ENCODE measurements at places on chromosomes 2 and 18. TPM values are rescaled to one million over a fixed set of nuclear protein-coding genes. Genes with fewer than 3 reads are reported as not detected.
A peak's percentile ranks its signal among the peaks of the same experiment; 100 is the strongest.

DNA sequence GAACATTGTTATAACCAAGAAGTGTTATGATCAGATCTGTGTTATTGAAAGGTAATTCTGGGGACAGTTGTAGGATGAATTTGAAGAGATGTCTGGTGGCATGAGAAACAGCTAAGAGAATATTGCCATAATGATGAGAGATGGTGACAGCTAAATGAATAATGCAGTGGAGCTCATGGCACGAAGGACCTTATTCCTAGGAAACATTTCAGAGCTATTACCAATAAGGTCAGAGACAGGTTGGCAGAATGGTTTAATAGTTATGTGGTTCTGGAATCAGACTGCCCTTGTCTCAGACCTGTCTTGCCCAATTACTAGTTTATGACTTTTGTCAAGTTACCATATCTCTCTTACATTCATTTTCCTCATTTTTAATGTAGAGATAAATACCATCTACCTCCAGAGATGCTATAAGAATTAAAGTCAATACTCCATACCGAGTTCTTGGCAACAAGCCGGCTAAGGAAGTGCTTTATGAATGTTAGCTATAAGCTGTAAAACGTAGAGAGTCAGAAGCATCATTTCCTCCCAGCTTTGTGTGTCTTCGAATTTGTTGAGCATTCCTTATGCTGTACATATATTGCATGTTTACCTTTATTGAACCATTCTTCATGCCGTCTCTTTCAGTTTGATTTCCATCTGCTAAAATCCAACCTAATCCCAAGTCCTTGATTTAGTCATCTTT is 73.6 kb upstream of the COL5A2 start:
- no peaks in the 10 kb centered on the region for H3K36me3 ChIP-seq
- no peak overlapping the region for H3K4me3 ChIP-seq
- H3K27ac ChIP-seq = no peak overlapping the region
- H3K4me1 ChIP-seq = peaks cover 6% of the 10 kb centered on the region
- no peak for DNase-seq

DNA sequence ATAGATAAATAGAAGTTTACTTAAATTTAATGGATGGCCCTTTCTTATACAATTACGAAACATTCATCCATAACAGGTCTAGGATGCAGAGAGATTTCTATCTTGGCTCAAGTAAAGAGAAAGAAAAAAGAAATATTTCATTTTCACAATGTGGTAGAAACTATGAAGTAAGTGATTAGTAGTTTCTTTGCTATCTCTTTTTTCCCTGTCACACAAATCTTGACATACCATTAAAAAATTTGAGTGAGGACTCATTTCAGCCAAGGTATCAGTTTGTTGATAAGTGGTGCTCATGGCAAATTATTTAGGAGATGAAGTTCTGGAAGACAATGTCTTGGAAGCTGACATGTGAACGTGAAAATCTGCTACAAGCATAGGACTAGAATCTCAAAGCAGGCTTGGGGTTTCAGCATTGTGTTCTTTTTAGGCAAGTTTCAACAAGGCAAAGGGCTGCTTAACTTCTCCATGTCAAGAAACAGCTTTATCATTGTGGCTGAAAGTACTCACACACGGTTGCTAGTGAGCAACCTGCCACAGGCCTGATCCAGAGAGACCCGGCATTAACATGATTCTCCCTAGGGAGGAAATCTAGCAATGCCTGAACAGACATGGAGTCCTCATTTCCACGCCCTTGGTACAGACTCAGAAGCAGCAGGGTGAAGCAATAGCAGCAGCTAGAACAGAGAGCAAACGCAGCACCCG is 414.6 kb downstream of the DLGAP1 start:
- no peak overlapping the region for H3K4me3 ChIP-seq
- H3K27ac ChIP-seq = no peak overlapping the region
- no peak for DNase-seq
- H3K36me3 ChIP-seq = no peaks in the 10 kb centered on the region
- H3K4me1 ChIP-seq = no peaks in the 10 kb centered on the region
- H3K27me3 ChIP-seq = no peaks in the 10 kb centered on the region

DNA sequence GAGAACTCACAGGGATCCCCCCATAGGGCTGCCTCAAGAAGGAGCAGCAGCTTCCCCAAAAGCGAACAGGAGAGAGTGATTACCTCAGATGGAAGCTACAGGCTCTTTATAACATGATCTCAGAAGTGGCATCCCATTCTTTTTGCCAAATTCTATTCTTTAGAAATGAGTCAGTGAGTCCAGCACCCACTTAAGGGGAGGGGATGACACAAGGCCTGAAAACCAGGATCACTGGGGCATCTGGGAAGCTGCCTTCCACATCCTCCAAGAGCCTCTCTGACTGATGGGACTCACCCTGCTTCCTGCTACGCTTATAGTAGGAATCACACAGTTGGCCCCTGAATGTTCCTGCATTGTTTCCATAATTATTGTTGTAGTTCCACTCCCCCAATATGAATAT is 96.5 kb downstream of the MAPK4 start:
- DNase-seq = no peak
- peaks cover 7% of the 10 kb centered on the region for H3K4me1 ChIP-seq
- no peak overlapping the region for H3K4me3 ChIP-seq

- H3K27ac ChIP-seq = peak overlapping the region; percentile 94
- peak; percentile 82 for DNase-seq
- no peaks in the 10 kb centered on the region for H3K36me3 ChIP-seq
- H3K27me3 ChIP-seq = peaks cover 2% of the 10 kb centered on the region
These were observed 817 bp downstream of the DSC2 start for GRCh38 chr18:31101183-31102024.

The ERFE gene
- polyA plus RNA-seq = not detected

GRCh38 chr2:215504547-215504946 is 68.7 kb upstream of the FN1 start:
- DNase-seq = no peak
- no peaks in the 10 kb centered on the region for H3K4me1 ChIP-seq
- H3K27ac ChIP-seq = no peak overlapping the region
- H3K27me3 ChIP-seq = no peaks in the 10 kb centered on the region

The CABLES1 gene
- polyA plus RNA-seq = 1.3 TPM

GRCh38 chr2:155310589-155310988 is 612.1 kb downstream of the KCNJ3 start:
- no peaks in the 10 kb centered on the region for H3K4me1 ChIP-seq
- no peaks in the 10 kb centered on the region for H3K36me3 ChIP-seq
- H3K27me3 ChIP-seq = no peaks in the 10 kb centered on the region
- H3K27ac ChIP-seq = no peak overlapping the region
- DNase-seq = no peak

The ABCG8 gene
- polyA plus RNA-seq = 0.15 TPM

DNA sequence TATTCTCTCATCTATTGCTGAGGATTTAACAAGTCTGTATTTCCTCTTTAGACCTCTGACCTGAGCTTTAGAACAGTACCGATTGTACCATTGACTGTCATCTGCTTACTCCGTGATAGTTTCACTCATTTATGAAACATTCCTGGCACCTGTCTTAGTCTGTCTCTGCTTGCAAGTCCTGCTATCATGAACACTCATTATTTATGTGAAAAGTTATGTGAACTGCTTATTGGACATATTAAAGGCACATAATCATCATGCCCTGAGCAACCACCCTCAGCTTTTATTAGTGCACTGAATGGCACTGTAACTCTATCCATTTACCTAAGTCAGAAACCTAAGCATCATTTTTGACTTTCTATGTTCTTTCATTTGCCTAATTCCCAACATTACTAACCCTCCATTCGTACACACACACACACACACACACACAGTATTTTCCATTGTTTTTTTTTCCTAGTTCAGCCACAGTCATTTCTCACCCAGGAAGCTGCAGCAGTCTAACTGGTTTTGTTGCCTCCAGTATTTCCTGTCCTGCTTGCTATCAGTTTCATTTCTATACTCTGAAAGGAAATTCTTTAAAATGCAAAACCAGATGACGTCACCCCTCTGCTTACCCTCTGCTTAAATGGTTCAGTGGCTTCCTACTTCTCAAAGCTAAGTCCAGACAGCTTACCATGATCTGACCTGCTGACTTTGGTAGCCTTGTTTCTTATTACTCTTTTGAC is 146.1 kb downstream of the HAUS1 start:
- DNase-seq = no peak
- no peak overlapping the region for H3K4me3 ChIP-seq
- H3K4me1 ChIP-seq = peaks cover 46% of the 10 kb centered on the region
- peak overlapping the region; percentile 49 for H3K27ac ChIP-seq
- H3K36me3 ChIP-seq = peaks cover 15% of the 10 kb centered on the region

DNA sequence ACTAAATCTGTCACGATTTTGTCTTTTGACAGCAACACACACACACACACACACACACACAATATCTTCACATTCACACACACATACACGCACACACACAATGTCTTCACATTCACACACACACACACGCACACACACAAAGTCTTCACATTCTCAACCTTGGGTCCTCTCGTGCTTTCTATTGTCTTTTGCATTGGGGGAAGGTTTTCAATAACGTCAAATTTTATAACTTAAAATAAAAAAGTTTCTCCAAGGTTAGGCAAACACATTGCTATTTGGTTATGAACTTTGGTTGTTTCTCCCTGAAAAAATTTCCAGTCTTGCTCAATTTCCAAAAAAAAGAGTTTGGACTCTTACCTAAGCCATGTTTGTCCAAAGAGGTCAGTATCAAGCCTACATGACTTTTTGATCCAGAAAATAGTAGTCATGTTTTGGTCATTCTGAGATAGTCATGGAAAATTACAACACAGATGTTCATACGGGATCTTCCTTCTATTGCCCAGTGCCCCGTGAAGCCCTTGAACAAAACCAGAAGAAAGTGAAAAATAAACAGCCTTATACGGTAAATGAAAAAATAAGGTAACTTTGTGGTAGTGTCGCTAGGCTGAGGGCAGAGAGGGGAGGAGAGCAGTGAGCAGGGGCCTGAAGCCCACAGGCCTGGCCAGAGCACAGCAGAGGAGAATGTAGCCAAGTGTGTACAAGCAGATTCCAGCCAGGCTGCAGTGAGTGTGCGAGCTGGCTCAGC is 542.8 kb upstream of the ID2 start:
- no peak overlapping the region for H3K4me3 ChIP-seq
- peaks cover 13% of the 10 kb centered on the region for H3K4me1 ChIP-seq
- H3K27ac ChIP-seq = peak overlapping the region; percentile 39
- H3K36me3 ChIP-seq = no peaks in the 10 kb centered on the region
- peak; percentile 43 for DNase-seq

DNA sequence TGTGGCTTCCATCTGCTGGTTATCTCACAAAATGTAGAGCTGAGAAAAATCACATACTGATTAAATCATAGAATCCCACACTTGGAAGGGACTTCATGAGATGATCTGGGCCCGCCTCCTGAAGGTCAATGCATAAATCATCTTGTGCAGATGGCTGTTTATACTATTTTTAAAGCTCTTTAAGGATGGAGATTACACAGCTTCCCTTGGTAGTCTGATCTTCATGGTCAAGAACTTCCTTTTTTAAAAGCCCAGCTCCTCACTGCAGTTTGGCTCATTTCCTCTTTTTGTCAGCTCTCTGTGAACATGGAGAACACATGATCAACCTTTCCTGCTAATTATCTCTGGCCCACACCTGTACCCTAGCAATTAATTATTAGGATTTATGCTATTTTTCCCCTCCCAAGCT is 25.9 kb downstream of the GCG start:
- H3K4me3 ChIP-seq = no peak overlapping the region
- H3K27ac ChIP-seq = no peak overlapping the region
- H3K27me3 ChIP-seq = no peaks in the 10 kb centered on the region
- no peaks in the 10 kb centered on the region for H3K4me1 ChIP-seq
- H3K36me3 ChIP-seq = no peaks in the 10 kb centered on the region

GRCh38 chr2:30193104-30193681 is 38.1 kb upstream of the LBH start:
- H3K27ac ChIP-seq = no peak overlapping the region
- H3K36me3 ChIP-seq = no peaks in the 10 kb centered on the region
- H3K4me1 ChIP-seq = no peaks in the 10 kb centered on the region
- no peaks in the 10 kb centered on the region for H3K27me3 ChIP-seq

DNA sequence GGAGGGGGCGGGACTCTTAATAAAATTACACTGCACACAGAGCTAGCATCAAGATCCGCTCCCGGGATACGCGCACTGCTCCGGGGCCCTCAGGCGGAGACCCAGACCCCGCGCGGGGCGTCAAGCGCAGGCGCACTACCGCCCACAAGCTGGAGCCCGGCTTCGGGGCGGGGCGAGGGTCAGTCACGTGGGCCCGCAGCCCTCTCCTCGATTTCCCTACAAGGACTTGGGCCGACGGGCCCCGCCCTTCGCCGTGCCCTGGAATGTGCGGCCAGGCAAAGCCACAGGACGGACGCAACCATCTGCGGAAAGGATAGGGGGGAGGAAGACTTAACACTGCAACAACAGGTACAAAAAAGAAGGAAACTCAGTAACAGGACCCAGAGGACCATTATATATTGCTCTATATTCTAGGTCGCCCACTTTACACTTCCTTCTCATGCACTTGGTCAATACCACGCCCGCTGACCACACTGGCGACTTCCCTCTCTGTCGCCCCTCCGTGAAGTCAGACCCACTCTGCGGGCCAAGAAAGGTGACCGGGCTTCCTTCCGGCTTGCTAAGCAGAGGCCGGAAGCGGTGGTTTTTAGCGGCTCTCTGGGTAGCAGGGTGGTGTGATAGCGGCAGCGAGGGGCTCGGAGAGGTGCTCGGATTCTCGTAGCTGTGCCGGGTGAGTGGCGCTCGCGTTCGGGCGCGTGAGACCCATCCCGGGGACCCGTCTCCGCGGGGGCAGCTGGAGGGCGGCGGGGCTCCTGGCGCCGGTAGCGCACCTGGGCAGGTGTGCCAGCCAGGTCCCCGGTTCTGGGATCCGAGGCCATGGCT is at the start of gene MYL12A:
TSS of gene MYL12A (plus strand) at position 562 of the 822 bp plus-strand sequence. CDS start 5,447 bp downstream, outside the sequence.
- H3K27me3 ChIP-seq = no peaks in the 10 kb centered on the region
- peaks cover 51% of the 10 kb centered on the region for H3K4me1 ChIP-seq
- H3K27ac ChIP-seq = peak within 1 kb of the TSS; percentile 100
- DNase-seq = peak; percentile 99
- no peaks in the 10 kb centered on the region for H3K36me3 ChIP-seq

GRCh38 chr2:74953796-74954499 is 4.5 kb upstream of the POLE4 start:
- no peaks in the 10 kb centered on the region for H3K36me3 ChIP-seq
- H3K4me1 ChIP-seq = no peaks in the 10 kb centered on the region
- no peak overlapping the region for H3K27ac ChIP-seq
- no peaks in the 10 kb centered on the region for H3K27me3 ChIP-seq
- no peak for DNase-seq

GRCh38 chr2:3445891-3446290 is 66.4 kb downstream of the TRAPPC12 start:
- peaks cover 22% of the 10 kb centered on the region for H3K4me1 ChIP-seq
- H3K36me3 ChIP-seq = peaks cover 72% of the 10 kb centered on the region
- no peak for DNase-seq
- no peak overlapping the region for H3K4me3 ChIP-seq
- no peak overlapping the region for H3K27ac ChIP-seq

DNA sequence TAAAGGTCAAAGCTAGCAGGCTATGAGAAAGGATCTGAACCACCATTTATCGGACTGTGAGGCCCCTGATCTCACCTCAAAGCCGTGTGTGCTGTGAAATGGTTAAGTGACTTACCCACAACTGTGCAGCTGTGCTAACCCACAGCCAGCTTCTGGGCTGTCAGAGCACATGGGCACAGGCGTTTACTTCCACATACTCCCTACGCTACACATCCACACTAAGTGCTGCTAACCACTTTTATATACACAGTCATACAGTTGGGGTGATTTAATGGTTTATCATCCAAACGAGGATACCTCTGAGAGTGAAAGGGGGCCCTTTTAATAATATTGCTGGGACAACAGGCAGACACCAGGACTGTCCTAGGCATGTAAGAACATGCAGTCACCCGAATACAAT is 37.3 kb downstream of the CYRIA start:
- no peaks in the 10 kb centered on the region for H3K36me3 ChIP-seq
- no peak overlapping the region for H3K27ac ChIP-seq
- no peak overlapping the region for H3K4me3 ChIP-seq
- no peaks in the 10 kb centered on the region for H3K27me3 ChIP-seq
- no peak for DNase-seq

The CDK15 gene
- 0.10 TPM for polyA plus RNA-seq

GRCh38 chr2:155866477-155866876 is 466.0 kb downstream of the NR4A2 start:
- H3K4me1 ChIP-seq = no peaks in the 10 kb centered on the region
- no peak overlapping the region for H3K4me3 ChIP-seq
- H3K36me3 ChIP-seq = no peaks in the 10 kb centered on the region
- no peaks in the 10 kb centered on the region for H3K27me3 ChIP-seq

Measured in heart right ventricle (tissue), 16 donors.